WTC11 (cell line): ENCODE measurements at places on chromosomes 2 and 18.
A peak's percentile ranks its signal among the peaks of the same experiment; 100 is the strongest.

DNA sequence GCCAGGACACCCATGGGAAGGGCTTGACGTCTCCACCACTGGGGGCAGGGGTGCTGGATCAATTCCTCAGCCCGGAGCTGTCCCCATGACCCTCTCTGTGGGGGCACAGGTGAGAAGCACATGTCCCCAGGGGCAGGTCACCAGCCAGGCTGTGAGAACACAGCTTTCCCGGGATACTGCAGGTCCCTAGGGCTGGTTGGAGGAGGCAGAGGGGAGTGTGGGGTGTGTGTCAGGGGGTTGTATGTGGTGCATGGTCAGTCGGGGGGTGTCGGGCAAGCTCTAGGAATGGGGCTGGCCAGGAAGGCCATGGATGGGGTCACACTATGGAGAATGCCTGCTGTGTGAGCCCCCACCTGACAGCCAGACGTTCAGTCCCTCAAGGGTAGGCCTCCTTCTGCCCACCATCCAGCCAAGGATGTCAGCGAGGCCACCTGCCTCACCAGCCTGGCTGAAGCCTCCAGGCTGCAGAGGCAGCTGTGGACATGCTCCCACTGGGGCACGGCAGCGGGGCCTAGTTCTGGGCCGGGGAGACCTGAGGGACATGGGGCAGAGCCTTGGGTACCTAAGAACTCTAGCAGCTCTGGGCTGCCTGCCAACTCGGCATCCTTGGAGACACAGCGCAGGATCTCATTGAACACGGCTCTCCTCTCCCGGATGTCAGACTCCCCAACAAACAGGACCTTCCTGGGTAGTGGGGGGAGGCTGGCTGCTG, 10.3 kb downstream of the HS1BP3 start:
- no peak for DNase-seq

GRCh38 chr2:7063789-7064188, 146.6 kb downstream of the RNF144A start:
- DNase-seq, result no peak

DNA sequence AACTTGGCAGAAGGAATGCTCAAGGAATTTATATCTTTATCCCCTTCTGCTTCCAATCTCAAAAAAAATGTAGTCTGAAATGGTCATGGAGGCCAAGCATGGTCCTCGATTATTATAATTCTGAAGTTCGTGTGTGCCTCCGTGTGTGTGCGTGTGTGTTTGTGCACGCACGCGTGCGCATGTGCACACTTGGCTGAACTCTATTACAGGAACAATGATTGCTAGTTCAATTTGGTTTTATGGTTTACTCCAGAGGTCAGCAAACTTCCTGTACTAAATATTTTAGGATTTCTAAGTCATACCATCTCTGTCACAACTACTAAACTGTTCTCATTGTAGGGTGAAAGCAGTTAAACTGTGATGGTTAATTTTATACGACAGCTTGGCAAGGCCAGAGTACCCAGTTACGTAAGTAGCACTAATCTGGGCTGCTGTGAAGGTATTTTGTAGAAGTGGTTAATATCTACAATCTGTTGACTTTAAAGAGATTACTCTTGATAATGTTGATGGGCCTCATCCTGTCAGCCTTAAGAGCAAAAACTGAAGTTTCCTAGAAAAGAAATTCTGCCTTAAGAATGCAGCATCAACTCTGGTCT, 5.8 kb upstream of the MARCHF7 start:
- no peak for DNase-seq

DNA sequence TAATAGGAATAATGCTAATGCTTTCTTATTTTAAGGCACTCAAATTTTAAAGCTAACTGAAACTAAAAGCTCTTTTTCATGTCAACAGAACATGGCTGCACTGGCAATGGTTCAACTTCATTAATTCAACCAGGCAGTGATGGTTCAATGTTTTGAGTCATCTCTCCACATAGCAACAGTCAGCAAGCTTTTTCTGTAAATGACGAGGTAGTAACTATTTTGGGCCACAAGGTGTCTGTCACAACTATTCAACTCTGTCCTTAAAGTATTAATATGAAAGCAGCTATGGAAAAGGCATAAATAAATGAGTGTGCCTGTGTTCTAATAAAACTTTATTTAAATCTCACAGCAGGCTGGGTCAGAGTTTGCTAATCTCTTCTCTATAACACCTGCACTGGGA, 1425.6 kb upstream of the PIK3C3 start:
- DNase-seq, result no peak

GRCh38 chr2:10103179-10103578, 19.4 kb upstream of the RRM2 start:
- DNase-seq, result no peak

- DNase-seq, result no peak
Observed at GRCh38 chr2:151777487-151777886, 43.2 kb upstream of the NEB start.

- no peak for DNase-seq
Observed at GRCh38 chr2:18085593-18085992, 207.1 kb downstream of the KCNS3 start.

DNA sequence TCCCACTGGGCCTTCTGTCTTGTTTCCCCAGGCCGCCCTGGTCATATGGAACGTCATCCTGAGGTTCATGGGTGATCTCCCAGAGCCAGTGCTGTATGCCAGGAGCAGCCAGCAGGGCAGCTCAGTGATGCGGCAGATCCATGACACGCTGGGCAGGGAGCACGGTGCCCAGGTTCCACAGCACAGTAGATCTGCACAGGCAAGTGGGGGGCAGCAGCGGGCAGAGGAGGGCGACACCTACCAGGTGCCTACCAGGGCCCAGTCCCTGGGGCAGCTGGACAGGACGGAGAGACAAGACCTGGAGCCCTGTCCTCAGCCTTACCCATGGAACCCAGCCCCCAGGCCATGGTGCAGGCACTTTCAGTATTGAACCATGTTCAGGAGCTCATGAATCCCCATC, 36.1 kb upstream of the GPR17 start:
- DNase-seq, result no peak

DNA sequence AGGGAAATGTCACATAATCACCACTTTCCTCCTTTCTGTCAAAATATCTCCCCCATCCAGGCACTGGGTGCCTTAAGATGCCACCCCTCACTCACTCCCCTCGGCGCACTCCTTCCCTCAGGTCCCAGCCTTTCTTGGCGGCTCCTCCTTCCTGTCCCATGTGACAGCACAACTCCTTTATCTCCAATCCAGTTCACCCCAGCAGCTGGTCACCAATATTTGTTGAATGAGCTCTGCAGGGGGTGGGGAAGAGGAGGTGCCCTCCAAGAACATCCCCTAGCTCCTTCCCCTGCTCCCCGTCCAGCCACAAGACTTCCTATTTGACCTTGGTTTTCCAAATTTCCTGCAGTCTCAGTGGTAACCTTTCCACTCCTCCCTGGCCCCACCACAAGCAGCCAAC, 31.6 kb upstream of the ID2 start:
- no peak for DNase-seq

DNA sequence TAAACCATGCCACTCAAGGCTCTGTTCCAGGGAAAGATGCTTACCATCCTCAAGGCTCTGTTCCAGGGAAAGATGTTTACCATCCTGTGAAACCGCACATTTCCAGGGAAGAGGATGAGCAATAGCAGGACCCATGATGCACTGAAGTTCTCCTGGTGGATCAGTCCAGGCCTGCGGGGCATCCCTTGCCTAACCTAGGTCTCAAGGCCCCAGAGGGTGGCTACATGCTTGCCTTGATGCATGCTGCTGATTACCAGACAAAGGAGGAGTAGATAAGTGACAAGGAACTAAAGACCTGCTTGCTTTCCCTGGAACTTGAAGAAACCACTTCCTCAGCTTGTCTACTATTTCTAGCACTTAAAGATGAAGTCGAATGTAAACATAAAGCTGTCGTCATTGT, 111.0 kb upstream of the LINC00305 start:
- no peak for DNase-seq

GRCh38 chr18:58316396-58317342, 272.6 kb downstream of the NEDD4L start:
- DNase-seq, result no peak

GRCh38 chr2:23904692-23905091, 22.2 kb downstream of the ATAD2B start:
- no peak for DNase-seq

- no peak for DNase-seq
Observed at GRCh38 chr2:172216477-172216876, 113.8 kb upstream of the DLX2 start.

GRCh38 chr2:199460846-199461710, 3.3 kb upstream of the SATB2 start:
- no peak for DNase-seq

DNA sequence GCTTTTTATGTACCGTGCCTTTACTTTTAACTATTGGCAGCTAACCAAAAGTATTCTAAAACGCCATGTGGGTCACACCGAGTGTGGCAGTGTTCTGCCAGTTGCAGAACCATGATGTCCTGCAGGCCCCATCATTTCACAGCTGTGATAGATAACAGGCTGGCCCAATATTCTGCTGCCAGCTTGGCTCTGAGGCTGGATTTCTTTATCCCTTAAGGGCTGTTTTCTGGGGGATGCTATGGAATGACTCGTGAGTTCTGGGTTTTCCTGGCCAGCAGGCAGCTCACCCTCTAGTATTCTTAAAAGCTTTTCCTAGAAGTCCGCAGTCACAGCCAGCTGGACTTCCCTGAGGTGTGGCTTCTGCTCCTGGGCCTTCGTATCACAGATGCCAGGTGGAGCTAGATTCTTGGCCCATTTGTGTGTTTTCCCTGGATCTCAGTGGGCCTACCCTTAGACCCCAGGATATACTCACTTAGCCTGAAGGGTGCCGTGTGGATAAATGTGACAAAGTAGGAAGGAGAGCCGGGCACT, 41.0 kb downstream of the FHOD3 start:
- DNase-seq, result no peak

GRCh38 chr2:44952143-44952805, 10.8 kb downstream of the SIX3 start:
- DNase-seq, result peak; percentile 81

GRCh38 chr2:217301142-217301925, 441.5 kb upstream of the TNP1 start:
- DNase-seq, result no peak

DNA sequence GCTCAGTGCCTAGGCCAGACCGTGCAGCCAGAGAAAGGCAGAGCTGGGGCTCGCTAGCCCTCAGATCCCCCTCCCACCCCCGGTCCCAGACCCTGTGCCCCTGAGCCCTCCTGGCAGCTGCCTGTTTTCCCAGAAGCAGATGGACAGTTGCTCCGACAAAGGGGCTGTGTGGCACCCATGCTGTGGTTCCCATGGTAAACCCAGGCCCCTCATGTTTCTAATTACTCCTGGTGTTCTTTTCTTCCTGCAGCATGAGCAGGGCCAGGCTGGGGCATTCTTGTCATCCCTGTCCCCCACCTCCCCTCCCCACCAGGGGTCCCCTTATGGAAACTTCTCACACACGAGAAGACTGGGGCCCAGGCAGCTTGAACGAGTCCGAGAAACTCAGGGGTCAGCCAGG, 269.6 kb downstream of the HAUS1 start:
- DNase-seq, result peak; percentile 24

DNA sequence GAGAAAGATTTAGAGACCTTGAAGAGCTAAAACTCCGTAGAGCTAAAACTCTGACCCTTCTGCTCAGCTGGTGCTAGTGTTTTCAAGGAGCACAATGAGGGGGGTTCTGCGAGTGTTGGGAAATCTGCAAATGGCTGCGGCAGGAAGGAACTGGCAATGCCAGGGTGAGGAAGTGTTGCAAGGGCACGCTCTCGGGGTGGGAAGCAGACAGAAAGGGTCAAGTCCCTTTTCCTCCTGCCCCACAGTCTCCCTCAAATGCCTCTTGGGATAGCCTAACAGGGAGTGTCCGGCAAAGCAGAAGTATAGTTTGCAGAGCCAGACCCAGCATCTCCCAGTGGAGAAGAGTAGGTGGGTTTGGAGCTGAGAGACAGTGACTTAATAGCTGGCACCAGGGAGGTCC, 60.5 kb downstream of the NCAPH start:
- DNase-seq, result no peak

DNA sequence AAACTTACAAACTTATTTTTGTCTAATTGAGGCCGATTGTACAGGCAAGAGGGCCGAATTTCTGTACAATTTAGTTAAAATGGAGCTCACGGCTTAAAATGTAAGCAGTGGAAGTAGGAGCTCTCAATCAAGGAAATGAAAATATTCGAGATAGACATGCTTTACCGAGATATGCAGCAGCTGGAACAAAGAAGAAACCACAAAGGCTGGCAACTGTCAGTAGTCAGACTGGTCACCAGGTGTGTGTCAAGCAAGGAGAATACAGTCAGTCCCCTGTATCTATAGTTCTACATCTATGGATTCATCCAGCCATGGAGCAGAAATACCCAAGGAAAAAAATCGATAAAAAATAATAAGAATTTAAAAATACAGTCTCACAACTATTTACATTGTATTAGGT, 122.6 kb downstream of the WDSUB1 start:
- DNase-seq, result no peak

- no peak for DNase-seq
Observed at GRCh38 chr2:40540026-40540425, 88.1 kb upstream of the SLC8A1 start.

DNA sequence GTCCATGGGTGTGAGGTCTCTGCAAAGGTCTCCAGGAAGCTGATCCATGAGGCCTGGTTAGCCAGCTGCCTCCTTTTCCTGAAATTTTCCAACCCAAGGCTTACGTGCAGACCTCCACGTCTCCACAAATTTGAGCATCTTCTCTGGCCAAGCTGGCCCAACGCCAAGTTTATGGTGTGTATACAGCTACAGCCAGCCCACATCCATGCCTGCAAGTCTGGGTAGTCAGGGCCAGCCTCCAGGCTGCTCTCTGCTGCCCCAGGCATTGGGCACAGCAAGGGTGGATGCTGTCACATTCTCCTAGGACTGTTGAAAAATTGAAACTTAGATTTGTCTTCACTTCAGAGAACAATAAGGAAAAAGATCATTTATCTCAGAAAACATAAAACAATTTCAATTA, 525.5 kb upstream of the CHAC2 start:
- DNase-seq, result no peak

GRCh38 chr2:147172493-147173188, 672.2 kb upstream of the ACVR2A start:
- DNase-seq, result no peak

DNA sequence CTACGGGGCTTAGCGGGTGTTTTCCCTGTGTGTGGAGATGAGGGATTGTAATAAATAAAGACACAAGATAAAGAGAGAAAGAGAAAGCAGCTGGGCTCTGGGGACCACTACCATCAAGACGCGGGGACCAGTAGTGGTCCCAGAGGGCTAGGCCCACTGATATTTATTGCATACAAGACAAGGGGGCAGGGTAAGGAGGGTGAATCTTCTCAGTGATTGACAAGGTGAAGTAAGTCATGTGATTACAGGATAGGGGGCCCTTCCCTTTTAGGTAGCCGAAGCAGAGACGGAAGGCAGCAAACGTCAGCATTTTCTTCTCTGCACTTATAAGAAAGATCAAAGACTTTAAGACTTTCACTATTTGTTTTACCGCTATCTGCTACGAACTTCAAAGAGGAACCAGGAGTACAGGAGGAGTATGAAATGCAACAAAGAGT, 4.5 kb upstream of the GAL3ST2 start:
- no peak for DNase-seq

- DNase-seq, result no peak
Observed at GRCh38 chr2:68878753-68879152, 7.6 kb upstream of the BMP10 start.
